ENCODE measurements at places on chromosomes 7 and 10. TPM values are rescaled to one million over a fixed set of nuclear protein-coding genes. Genes with fewer than 3 reads are reported as not detected.

DNA sequence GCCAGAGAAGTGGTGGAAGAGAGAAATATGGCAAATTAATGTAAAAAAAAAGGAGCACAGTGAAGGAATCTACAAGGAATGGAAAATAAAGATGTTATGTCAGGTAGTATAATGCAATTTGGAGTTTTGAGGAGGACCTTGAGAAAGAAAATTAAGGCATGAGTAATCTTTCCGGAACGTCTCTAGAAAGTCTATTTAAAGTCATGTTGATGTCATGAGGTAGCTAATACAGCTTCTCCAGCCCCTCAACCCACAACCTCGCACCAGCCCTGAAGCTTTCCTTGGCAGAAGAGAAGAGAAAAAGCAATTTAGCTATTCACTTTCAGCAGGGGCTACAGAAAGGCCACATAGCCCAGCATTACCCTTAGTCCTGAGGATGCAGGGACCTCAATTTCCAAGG is 22.5 kb downstream of the TRDMT1 start:
- DNase-seq, result no peak

GRCh38 chr7:116142850-116143249 is 67.5 kb upstream of the TES start:
- DNase-seq, result no peak

- no peak for DNase-seq
Observed at GRCh38 chr7:15709978-15710377, 23.5 kb upstream of the MEOX2 start.

- DNase-seq, result peak; percentile 80
Observed at GRCh38 chr7:128904381-128905197, 5.9 kb downstream of the KCP start.

Gene FFAR4
- total RNA-seq, result 88.1 TPM

Gene IFIT5
- 3.3 TPM for total RNA-seq

Gene HPSE2
- 0.08 TPM for total RNA-seq

Gene TFPI2
- total RNA-seq, result not detected
